ENCODE measurements at places on chromosomes 13 and 19. TPM values are rescaled to one million over a fixed set of nuclear protein-coding genes. Genes with fewer than 3 reads are reported as not detected.

- H3K4me1 ChIP-seq, result no peaks in the 10 kb centered on the region
- no peak for DNase-seq
- no peak overlapping the region for H3K4me3 ChIP-seq
These were observed 2.8 kb upstream of the KCNJ14 start for GRCh38 chr19:48452289-48453190.

GRCh38 chr13:27264181-27264580 is 6.4 kb upstream of the RASL11A start:
- H3K27ac ChIP-seq, result no peak overlapping the region
- no peaks in the 10 kb centered on the region for H3K27me3 ChIP-seq
- no peaks in the 10 kb centered on the region for H3K36me3 ChIP-seq
- no peak for DNase-seq
- no peak overlapping the region for H3K4me3 ChIP-seq

The ALOX5AP gene
- not detected for total RNA-seq

DNA sequence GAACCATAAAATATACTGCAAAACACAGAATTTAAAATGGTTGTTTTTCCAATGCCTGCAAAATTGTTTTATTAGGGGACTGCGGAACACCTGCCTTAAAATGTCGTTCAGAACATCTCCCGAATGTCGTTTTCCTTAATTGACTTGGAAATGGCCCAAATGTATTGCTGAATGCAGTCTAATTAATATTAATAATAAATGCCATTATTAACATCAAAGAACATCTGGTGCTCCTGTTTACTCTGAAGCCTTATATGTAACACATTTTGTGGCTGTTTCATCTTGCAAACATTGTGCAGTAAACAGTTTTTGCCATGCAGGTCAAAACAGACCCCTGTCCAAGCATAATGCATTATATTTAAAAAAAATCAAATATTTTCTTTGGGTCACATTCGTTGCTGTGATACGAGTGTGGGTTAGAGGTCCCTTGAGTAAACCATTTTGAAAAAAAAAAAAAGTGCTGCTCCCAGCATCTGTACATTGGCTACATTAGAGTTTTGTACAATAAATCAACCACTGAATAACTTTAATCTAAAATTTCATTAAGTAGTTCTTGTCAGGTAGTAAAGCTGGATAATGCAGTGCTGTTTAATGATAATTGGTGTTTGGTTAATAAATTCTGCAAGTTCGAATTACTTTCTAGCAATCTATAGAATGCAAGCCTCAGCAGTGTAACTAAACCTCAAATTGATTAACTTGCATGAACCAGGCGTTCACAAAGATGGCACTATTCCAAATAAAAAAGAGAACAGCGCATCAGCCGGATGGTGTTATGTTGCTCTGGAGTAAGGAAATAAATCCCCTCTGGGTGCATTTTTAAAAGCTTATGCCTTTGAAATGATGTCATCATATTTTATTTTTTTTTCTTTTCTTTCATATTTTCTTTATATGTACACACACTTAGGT is 140.2 kb downstream of the ZNF536 start:
- no peak for DNase-seq
- H3K27me3 ChIP-seq, result no peaks in the 10 kb centered on the region
- H3K4me1 ChIP-seq, result no peaks in the 10 kb centered on the region
- no peak overlapping the region for H3K27ac ChIP-seq
- no peak overlapping the region for H3K4me3 ChIP-seq
- H3K36me3 ChIP-seq, result no peaks in the 10 kb centered on the region

DNA sequence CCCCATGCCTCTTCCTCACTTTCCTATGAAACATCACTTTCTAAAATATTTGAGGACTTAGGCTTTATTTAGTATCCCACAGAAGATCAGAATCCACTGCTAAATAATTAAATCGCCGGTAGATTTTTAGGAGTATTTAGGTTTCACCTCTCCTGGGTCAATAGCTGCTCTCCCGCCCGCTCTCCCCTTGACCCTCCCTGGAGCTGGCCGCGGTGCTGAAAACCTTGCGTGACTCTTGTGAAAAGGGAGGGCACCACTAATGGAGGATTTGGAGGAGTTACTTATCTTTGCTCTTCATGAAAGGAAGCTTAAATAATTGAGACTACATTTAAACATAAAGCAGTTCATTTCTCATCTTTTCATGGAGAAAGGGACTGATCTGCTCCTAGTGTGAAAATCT is 14.1 kb downstream of the POU4F1 start:
- no peaks in the 10 kb centered on the region for H3K4me1 ChIP-seq
- no peak overlapping the region for H3K4me3 ChIP-seq
- peaks cover 33% of the 10 kb centered on the region for H3K27me3 ChIP-seq

All from endothelial cell of umbilical vein (primary cell).